ENCODE measurements at places on chromosomes 7 and 10.

- DNase-seq, result no peak
Observed at GRCh38 chr7:155466814-155467733, 9.1 kb downstream of the EN2 start.

DNA sequence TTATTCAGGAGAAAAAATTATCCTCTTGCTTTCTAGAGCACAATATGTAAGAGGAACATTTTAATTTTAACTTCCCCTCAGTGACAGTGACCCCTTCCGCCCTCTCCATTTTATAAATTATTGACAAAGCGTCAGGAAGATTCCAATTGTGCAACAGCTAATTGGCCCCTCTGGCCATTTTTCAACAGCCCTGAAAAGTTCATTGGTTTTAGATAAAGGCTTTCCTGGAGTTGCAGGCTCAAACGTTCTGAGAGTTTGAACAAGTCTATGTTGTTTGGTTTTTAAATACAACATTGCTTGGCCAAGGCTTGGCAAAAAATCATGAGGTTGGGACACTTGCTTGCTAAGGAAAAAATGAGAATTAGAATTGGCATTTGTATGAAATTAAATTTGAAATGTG lies 422.2 kb upstream of the ANKRD30A start:
- DNase-seq, result no peak

GRCh38 chr10:10975647-10976046 lies 42.0 kb upstream of the CELF2 start:
- DNase-seq, result no peak

GRCh38 chr7:37054624-37055241 lies 330.4 kb upstream of the AOAH start:
- DNase-seq, result no peak

- DNase-seq, result no peak
Observed at GRCh38 chr10:79582096-79582495, 21.9 kb upstream of the SFTPA2 start.

Data from uterus (tissue), 4 donors.